ENCODE measurements at places on chromosomes 7 and 10.

GRCh38 chr7:69676247-69676646 lies 78.0 kb downstream of the AUTS2 start:
- no peak for DNase-seq

GRCh38 chr10:3676564-3676963 lies 108.4 kb downstream of the KLF6 start:
- no peak for DNase-seq

DNA sequence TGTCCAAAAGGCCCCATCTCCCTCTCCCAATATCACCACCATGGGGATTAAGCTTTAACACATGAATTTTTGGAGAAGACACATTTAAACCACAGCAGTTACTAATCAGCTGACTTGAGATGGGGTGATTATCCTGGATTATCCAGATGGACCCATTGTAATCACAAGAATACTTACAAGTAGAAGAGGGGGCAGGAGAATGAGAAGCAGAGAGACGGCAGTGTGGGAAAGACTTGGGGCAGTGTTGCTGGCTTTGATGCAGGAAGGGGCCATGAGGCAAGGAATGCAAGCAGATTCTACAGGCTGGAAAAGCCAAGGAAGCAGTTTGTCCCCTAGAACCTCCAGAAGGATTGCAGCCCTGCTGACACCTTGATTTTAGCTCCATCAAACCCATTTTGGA lies 30.7 kb upstream of the INMT start:
- DNase-seq, result no peak

DNA sequence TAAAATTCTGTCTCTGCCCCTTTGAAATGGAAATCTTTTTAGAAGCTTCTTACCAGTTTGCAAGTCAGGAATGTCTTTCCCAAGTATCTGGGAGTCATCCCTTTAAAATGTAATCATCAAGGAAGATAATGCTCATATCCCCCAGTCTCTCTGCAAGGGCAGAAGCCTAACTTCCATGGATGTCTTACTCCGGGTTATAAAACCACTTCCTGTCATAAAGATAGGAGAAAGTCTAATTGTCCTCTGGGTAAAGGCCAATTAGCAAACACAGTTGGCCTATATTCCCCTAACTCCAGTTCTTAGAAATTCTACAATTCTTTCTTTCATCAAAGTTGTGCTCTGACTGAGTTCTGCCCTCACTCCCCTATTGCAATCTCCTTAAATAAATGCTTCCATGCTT lies 1631.5 kb upstream of the LRRTM3 start:
- DNase-seq, result no peak

GRCh38 chr7:2105917-2106316 lies 126.8 kb downstream of the MAD1L1 start:
- no peak for DNase-seq

DNA sequence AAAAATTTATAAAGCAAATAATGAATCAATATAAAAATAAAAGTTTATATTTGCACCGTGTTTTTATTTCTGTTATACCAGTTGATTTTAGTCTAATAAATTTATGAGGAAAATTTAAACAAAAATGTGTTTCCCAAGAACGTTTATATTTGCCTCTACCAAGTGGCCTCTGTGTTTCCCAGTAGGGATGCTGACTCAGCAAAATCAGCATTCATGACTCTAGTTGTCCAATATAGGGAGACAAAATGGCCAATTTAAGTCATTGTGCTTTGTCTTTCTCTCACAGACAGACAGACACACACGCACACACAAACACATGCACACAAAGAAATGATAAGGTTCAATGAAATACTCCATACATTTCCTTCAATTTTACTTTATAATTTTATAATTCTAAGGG lies 942.5 kb upstream of the ZWINT start:
- no peak for DNase-seq

- DNase-seq, result no peak
Observed at GRCh38 chr10:34728361-34728760, 86.7 kb downstream of the PARD3 start.

DNA sequence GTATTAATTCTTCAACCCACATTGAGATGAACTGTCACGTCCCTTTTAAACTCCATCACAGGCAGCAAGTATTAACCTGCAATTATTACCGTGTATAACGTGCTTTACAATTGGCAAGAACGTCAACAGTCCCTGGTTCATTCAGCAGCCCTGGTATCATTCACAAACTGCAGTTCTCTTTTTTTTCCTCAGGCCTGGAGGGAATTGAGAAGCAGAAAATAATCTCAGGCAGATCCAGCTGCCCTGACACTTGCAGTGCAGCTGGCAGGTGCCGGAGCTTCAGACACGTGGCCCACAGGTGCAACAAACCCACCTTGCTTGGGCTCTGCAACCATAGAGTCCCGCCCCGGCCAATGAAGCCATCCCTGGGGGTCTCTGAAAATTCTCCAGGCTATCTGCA lies 137.3 kb downstream of the PLXNA4 start:
- DNase-seq, result no peak

GRCh38 chr10:278707-279106 lies 143.5 kb downstream of the ZMYND11 start:
- DNase-seq, result no peak

GRCh38 chr10:70441895-70442309 lies 421 bp upstream of the NODAL start:
- no peak for DNase-seq

DNA sequence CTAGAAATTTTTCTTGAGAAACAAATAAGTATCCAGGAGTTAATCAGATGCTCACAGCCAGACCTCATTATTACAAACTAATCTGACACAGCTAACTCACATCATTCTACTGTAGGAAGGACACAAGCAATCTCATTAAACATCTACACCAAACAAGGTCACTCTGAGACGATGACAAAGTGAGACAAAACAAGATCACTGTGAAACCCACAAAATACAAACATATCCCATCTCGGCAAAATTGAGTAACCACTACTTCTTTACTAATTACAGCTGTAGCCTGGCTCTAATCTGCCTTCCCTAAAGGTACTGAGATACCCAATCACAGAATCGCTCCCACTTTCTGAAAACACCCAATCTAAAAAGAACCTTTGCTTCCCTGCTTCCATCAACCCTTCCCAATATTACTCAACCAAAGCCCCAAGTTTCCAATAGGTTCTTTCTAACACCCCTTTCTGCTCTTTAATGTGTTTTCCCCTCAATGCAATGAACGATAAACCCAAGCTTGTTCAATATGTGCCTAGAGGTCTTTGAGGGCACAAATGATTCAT lies 26.9 kb downstream of the CCDC6 start:
- DNase-seq, result no peak

DNA sequence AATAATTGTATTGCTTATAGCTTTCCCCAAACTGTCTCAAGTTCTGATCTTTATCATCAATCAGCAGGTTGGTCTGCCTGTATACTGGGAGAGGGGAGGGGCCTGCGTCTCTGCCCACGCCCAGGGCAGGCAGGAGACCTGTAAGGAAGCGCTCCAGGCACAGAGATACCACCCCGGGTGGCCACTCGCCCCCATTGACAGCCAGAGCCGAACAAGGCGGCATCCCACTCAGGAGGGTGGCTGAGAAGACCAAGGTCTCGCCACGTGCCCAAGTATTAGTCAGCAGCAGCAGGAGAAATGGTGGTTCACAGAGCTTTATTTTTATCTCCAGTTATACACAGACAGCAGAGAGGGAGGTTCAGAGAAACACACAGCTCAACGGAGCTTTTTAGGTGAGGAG lies 7.2 kb downstream of the STK32C start:
- DNase-seq, result no peak

- no peak for DNase-seq
Observed at GRCh38 chr10:5765617-5766016, 47.6 kb downstream of the GDI2 start.

GRCh38 chr10:27547482-27547881 lies 43.4 kb downstream of the RAB18 start:
- no peak for DNase-seq

GRCh38 chr7:116271963-116272886 lies 61.9 kb downstream of the TES start:
- no peak for DNase-seq

DNA sequence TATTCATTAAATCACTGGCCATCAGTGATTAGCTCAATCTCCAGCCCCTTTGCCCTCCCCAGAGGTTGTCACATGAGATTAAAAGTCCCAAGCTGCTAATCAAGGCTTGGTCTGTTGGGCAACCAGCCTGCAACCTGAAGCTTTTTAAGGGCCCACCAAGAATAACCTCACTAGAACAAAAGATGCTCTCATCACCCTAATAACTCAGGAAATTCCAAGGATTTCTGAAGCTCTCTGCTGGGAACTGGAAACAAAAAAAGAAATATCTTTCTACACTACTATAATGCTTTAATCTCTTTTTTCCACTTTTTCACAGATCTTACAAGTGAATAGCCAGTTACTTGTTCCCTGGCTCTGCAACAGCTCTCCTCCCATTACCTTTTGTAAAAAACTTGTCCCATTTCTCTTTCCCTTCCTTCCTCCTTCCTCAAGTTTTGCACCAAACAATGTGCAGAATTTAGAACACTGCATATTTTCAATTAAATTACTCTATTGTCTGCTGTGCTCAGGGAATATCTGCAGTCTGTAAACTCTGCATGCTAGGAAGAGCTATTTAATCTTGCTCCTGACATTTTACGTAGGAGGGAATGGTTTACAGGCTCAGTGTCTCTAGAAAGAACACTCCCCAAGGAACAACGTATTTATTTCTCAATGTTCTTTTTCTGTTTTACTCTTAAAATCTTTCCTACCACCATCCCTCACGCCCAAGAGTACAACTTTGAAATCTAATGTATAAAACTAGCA lies 169.1 kb downstream of the IMMP2L start:
- DNase-seq, result no peak

DNA sequence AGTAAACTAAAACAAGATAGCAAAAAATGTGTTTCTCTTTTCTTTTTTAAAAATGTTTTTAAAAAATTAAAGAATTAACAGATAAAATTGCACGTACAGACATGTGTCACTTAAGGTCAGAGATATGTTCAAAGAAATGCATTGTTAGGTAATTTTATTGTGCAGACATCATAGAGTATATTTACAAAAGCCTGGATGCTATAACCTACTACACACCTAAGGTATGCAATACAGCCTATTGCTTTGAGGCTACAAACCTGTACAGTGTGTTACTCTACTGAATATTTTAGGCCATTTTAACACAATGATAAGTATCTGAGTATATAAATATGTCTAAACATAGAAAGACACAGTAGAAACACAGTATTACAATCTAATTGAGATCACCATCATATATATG lies 253.1 kb downstream of the PRKG1 start:
- DNase-seq, result no peak

GRCh38 chr7:150949971-150950491 lies 28.1 kb downstream of the KCNH2 start:
- no peak for DNase-seq

DNA sequence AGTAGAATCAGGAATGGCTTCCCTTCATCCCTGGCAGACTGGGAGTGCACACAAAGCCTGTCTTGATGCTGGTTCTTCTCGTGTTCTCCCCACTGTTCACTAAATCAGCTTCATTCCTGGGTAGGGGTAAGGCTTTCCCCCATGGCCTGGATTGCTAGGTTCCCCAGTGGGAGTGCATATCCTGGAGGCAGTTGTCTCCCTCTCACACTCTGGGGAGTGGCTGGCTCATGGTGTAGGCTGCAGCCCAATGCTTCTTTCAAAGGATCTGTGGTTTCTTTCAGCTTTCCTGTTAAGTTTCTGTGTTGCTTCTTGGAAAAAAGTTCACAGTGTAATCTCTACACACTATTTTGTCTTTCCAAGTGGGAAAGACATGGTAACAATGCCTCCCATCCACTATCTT lies 32.6 kb upstream of the ARMC3 start:
- DNase-seq, result no peak

DNA sequence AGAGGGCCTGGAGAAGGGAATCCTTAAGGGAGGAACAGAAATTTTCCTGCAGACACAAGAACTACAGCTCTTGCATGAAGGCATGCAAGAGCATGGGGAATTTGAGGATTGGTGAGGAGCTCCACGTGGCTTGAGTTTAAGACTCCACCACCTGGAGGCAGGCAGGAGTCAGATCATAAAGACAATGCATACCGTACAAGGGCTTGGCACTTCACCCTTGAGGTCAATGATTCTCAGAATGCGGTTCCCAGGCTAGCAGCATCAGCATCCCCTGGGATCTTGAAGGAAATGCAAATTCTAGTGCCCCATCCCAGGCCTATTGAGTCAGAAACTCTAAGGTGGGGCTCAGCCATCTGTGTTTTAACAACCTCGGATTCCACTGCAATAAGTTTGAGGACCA lies 143.8 kb downstream of the C7orf25 start:
- DNase-seq, result no peak

DNA sequence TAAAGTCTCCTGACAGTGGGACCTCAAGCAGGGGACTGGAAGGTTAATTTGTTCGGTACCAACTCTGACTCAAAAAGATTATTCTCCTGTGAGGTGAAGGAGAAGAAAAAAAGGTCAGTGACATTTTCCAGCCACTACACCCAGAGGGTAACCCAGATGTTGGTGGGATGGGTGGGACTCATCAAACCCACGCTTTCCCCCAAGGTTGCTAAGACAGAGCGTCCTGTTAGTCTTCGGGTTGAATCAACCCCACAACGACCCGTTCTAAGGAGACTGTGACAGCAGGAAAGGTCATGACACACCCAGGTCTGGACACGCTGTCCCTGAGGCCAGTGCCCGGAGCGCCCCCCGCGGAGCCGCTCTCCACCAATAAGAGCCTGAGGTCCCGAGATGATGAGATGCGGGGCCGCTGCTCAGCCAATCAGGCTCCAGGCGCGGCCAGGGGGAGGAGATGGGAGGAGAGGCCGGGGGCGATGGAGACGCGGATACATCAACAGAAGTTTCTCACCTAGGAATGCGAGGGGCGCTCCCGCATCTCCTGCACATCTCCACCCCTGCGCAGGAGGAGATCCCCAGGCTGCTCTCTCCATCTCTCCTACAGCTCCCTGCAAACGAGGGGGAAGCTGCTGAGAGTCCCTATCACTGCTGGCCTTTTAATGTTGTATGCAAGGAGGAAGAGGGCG lies at the start of gene WNT16:
WNT16 (plus strand) TSS at position 493 of the 683 bp plus-strand sequence. CDS start 293 bp downstream, outside the sequence.
- DNase-seq, result no peak

GRCh38 chr7:25663877-25664276 lies 435.6 kb upstream of the NPVF start:
- no peak for DNase-seq

- DNase-seq, result no peak
Observed at GRCh38 chr10:89738551-89739209, 37.3 kb downstream of the KIF20B start.

DNA sequence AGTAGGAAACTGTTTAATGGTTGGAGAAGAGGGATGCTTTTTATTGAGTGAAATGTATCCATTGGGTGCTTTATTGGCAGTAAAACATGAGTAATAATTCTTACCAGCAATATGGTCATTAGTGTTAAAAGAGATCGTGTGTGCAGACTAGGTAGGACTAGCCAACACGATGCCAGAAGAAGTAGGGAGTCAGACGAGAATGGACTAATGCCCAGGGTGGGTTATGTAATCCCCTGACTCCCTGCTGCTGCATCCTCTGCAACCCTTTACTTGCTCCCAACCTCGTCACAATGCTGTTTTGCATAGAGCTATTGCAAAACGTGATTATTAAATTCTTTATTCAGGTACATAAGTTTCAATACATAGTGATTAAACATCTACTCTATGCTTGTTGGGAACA lies 1213.7 kb downstream of the GATA3 start:
- no peak for DNase-seq
